ENCODE measurements at places on chromosomes 11 and 22. TPM values are rescaled to one million over a fixed set of nuclear protein-coding genes. Genes with fewer than 3 reads are reported as not detected.

GRCh38 chr11:8030526-8031247 is 43.5 kb downstream of the EIF3F start:
- no peak for DNase-seq

GRCh38 chr11:104061853-104062521 is 25.5 kb downstream of the DDI1 start:
- DNase-seq = no peak

DNA sequence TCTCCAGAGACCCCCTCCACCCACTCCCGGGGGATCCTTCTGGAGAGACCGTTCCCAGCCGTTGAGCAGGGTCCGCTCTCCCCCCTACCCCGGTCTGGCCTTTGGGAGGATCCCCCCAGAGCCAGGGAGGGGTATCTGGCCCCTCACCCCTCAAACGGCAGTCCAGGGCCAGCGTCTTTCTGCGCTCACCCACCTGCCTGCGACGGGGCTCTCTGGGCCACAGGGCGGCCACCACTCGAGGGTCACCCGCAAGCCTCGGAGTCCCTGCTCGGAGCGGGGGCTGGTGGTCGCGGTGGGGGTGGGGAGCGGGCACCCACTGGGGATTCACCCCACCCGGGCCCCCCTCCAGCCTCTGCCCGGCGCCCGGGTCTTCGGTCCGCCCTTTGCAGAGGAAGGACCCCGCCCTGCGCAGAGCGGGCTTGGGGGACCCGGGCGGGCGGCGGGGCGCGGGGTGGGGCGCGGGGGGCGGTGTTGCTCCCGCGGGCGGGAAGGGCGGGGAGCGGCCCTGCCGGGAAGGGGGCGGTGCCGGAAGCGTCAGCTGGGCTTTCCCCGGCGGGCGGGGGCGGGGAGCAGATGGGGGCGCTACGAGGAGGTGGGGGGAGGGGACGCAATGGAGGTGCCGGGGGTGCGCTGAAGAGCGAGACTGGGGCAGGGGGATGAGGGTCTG is 16.6 kb downstream of the CRELD2 start:
- peak; percentile 76 for DNase-seq

DNA sequence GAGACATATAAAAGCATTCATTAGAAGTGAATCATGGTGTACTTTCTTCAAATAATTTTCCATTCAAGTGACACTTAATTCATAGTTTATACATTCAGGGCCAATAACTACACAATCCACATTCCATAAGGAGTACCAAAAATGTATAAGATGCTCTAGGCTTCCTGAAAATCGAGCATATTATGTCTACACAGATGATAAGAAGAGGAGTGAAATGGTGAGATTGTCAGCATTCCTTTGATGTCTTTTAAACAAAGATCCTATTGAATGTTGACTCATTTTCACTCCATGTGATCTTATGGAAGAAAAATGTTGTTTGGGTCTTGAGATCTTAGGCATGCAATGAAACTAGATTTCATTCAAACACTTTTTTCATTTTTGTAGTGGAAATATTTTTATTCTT is 843.2 kb downstream of the KCNA4 start:
- DNase-seq = peak; percentile 52

DNA sequence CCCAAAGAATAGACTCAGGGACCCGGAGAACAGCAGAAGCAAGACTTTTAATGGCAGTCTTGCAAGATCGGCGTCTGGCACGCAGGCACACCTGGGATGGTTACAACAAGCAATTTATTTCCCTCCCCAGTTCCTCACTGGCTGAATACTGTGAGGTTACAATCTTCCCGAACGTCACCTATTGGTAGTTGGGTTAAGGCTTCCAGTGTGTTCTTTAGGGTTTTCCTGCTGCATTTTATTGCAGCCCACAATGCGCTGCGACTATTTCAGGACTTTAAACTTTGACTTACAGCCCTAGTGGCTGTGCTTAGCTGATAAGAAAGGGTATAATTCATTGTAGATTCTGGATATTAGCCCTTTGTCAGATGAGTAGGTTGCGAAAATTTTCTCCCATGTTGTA is 11.5 kb upstream of the TRIM68 start:
- DNase-seq = no peak

DNA sequence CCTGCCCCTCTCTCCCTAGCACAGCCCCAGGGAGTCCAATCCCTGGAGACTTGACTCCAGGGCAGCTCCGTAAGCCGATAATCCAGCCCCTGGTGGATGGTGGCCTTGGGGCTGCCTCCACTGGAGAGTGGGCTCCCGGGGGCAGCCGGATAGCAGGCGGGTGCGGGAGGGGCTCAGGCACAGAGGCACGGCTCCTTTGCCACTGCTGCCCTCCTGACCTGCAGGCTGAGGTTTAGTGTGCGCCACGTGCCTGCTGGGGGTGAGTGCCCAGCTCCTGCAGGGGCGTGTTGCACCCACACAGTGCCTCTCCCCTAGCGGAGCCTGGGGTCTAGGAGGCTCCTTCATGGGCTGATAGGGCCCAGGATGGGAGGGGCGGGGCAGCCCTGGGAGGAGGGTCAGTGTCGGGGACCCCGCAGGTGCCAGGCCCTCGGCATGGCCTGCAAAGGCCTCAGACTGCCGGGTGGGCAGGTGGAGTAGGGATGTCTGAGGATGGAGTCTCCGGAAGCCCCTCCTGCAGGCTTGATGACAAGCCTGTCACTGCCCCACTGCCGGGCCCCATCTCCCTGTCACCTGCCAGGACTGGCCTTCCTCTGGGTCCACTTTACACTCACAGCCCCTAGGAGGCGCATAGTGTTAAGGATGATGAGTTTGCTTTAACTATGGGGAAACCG is 5.6 kb downstream of the DUSP8 start:
- DNase-seq = no peak

DNA sequence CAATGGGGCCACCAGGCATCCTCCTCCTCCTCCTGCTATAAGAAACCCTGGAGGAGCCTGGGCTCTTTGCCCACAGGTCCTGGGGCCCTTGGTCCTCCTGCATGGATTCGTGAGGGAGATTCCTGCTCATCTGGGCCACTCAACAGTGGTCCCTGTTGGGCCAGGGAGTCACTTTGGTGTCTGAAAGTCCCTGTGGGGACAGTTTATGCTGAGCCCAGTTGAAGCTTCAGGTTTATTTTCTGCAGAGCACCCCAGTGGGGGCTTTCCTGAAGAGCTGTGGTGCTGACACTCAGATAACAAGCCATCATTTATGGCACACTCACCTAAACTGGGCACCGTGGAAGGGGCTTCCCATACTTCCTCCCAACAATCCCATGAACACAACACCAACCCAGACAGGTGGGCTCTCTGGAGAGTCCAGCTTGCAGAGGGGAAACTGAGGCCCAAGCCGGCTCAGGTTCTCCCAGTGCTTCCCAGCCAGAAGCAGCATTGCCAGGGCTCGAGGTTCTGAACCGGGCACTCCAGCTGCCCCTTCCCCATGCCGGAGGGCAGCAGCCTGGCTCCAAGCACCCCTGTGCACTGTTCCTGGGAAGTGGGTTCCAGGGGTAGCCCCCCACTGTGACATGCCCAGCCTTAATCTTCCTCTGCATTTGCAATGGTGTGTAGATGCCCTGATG is 91.3 kb downstream of the MYEOV start:
- no peak for DNase-seq

Gene ROM1
- total RNA-seq = 2.4 TPM

Gene PHLDA2
- 1.7 TPM for total RNA-seq

Gene ANGPTL5
- total RNA-seq = not detected

Gene HEPN1
- total RNA-seq = 0.20 TPM

Gene TNNI2
- total RNA-seq = not detected

Gene KCNJ4
- total RNA-seq = under 0.01 TPM

Gene HMOX1
- 60.7 TPM for total RNA-seq

Gene SMC1B
- not detected for total RNA-seq

Gene GTF2H1
- 45.8 TPM for total RNA-seq

Gene MS4A2
- not detected for total RNA-seq
